ENCODE measurements at places on chromosomes 2 and 18.

GRCh38 chr2:134706587-134707329, 12.0 kb downstream of the TMEM163 start:
- peak; percentile 51 for DNase-seq

- DNase-seq = no peak
These were observed 274.5 kb upstream of the PXDN start for GRCh38 chr2:2018713-2019410.

GRCh38 chr2:104852090-104852666, 1.7 kb upstream of the POU3F3 start:
- DNase-seq = no peak

- no peak for DNase-seq
These were observed 274.7 kb upstream of the SKOR2 start for GRCh38 chr18:47526147-47526546.

DNA sequence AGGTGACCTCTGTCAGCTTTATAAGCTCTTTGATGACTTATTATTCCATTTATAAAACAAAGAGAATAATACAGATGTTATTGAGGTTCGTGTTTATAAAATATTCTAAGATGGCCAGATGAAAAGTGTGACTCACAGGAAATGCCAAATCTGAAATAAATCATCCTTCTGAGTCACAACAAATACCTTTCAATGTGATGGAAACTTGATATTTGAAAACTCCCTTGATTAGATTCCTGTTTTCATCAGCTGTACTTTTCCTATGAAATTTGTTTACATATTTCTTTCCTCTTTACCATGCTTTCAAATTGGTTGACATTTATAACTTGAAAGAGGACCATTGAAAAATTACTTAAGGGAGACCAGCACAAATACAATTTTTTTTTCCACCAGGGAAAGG, 30.6 kb upstream of the PPP1R1C start:
- peak; percentile 2 for DNase-seq

DNA sequence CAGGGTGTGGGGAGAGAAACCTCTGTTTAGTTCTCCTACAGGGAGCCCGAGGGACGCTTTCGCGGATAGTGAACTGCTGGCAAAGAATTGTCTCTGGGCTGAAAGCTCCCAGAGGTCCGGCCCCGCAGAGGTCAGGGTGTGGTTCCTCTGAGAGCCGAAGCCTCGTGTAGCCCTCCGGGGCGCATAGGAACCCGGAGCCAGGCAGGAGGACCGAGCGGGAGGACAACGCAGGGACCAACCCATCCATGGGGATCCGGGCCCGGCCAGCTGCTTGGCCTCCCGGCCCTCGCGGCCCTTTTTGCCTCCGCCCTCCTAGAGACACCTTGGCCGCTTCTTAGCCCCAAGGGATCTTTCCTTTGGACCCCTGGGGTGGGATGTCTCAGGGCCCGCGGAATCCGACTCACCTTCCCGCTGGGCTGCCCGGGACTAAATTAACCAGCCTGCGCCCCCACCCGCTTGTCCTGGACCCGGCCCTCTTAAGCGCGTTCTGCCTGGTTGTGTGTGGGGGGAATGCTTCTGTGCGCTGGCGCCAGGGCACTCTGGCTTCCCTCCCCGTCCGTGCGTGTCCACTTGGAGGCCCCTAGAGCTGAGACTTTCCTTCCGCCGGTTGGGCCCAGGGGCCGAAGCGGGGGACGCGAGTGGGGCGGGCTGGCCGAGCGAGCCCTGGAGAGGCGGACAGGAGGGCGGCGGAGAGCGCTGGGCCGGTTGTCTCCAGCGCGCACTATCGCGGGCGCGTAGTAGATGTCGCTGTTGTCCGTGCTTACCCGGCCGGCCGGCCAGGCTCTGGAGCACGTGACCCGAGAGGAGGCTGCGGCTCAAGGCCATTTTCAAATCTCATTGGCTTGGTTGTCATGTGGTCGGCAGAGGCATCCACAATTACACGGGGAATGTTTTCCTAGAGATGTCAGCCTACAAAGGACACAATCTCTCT, at the start of gene HOXD10:
TSS of gene HOXD10 (plus strand) at position 896 of the 931 bp plus-strand sequence. CDS start 56 bp downstream, outside the sequence.
- no peak for DNase-seq

- DNase-seq = peak; percentile 61
These were observed 248.5 kb downstream of the CDH20 start for GRCh38 chr18:61581578-61582201.

DNA sequence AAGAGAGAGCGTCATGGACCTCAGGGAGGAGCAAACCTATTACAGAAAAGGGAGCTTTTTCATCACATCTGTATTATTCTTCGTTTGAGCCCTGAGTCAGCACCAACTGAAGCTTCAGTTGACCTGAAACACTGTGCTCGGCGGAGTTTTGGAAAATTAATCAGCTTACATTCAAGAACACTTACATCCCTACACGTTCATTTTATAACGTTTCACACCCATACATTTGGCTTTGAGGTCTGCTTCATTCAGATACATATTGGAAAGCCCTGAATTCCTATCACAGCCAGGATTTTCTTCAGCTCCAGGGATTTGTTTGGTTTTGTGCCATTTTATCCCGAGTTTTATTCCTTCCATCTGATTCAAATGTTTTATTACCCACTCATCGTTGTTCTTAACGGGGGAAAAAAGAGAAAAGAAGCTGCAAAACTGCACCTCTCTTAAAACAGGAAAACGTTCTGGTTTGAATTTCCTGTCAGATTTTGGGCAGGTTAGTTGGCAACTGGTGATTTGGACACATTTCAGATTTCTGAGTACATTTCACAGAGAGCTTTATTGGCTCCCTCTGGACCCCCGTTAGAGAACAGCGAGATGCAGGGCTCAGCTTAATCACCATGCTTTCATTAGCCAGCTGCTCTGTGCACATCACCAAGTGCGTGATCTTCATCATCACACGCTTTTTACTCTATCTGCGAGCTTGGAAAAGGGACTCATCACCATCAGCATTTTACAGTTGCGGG, 88.8 kb downstream of the CDC42EP3 start:
- no peak for DNase-seq
